Fibroblast of skin of scalp (primary cell): ENCODE measurements at places on chromosomes 7 and 10.

DNA sequence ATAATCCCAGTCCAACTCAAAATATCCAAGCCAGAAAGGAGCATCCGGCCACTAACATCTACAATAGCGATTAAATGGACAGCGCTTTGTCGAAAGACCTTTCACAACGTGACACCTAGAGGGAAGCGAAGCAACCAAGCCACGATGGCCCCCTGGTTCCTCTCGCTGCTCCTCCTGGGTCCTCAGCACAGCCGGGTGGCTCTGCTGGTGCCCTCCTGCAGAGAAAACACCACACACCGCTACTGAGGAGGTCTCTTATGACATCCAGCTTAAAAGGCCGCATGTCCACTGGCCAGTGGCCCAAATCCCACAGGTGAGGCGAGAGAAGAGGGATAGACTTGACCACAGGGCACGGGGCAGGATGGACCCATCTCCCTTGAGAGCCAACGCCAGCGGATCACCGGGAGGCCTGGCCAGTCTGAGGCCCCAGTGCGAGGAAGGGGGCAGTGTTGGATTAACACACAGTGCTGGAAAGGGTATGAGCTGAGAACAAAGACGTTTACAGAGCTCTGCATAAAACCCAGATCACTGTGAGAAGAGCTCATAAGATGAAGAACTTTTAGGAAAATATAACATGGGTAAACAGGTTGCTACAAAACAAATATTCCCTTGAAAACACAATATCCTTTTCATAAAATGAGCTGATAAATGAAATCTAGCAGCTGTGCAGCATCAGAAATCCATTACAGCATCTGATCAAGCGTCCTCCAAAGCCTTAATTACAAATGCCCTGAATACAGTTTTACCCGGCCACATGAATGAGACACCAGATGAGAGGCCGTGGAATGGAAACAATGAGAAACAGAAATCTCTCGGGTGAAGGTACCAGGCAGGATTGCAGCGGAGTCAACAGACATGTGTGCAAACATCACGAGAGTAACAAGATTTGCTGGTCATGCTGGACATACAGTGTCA is 236.7 kb downstream of the DIP2C start:
- DNase-seq, result peak; percentile 20

DNA sequence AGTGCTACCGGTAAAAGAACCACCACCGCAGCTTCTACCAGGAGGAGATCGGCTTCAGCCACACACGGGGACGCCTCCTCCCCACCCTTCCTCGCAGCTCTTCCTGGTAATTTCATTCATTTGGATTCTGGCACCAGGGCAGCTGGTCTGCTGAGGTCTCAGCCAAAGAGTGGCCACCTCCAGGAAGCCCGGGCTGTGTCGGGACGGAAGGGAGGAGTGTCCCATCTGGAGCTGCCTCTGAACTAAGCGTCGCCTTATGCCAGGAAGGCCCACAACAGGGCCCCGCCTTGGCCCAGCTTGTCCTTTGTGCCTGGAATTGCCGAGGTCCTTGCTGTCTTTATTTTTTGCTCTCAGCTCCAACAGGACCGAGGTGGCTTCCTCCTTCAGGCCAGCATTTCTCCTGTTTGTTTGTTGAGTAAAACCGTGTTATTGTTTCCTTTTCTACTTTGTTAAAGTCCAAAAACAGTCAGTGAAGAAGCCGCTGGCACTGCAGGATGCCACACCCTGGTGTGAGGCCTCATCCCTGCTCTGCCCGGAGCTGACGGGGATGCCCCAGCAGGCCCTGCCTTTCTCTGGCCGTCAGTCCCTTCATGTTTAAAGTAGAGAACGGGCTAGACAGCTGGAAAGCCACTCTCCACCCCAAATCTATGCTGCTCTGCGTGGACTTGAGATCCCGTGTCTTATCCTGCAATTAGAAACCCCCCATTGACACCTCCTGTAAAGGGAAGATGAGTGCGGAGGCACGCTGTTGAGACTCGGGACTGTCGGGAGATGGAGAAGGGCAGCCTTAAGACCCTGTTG is 24.5 kb upstream of the TTYH3 start:
- DNase-seq, result no peak

GRCh38 chr7:154960063-154960790 is 42.7 kb downstream of the PAXIP1 start:
- no peak for DNase-seq

- peak; percentile 36 for DNase-seq
Observed at GRCh38 chr10:32190890-32191491, 134.8 kb upstream of the KIF5B start.

- DNase-seq, result no peak
Observed at GRCh38 chr7:83984591-83984990, 210.0 kb downstream of the SEMA3A start.

- DNase-seq, result peak; percentile 84
Observed at GRCh38 chr10:113520690-113521474, 32.0 kb upstream of the HABP2 start.

DNA sequence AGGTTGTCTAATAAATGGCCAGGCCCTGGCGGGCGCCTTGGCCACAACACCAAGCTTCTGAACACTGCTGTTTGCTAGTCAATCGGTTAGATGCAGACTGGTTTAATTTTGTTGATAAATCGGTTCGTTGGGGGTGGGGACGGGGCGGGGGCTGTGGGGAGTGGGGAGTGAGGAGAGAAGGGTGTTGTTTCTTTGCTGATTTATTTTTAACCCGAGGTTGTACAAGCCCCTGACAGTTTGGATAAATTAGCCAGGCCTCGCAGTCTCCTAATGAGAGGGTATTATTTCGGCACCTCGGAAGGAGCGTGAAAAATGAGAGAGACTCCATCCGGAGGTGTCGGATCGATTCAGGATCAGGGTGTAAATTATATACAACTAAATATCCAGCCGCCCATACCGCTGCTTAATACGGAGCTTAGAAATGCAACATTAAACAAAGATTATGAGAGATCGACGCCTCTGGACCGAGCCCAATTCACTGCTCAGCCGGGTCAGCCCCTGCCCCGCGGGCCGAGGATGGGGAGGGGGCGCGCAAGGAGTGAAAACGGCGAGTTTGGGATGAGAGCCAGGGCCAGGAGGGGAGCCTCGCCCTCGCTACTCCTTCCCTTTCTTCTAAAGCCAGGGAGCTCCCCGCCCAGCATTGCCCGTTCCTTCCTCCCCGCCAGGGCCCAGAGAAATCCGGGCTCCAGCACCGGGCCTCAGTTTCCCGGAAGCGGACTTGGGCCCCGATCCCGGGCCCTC is 8.0 kb downstream of the UNCX start:
- DNase-seq, result no peak

- no peak for DNase-seq
Observed at GRCh38 chr10:117723343-117723742, 180.8 kb downstream of the EMX2 start.

- no peak for DNase-seq
Observed at GRCh38 chr7:98808751-98809460, 60.9 kb downstream of the TMEM130 start.

DNA sequence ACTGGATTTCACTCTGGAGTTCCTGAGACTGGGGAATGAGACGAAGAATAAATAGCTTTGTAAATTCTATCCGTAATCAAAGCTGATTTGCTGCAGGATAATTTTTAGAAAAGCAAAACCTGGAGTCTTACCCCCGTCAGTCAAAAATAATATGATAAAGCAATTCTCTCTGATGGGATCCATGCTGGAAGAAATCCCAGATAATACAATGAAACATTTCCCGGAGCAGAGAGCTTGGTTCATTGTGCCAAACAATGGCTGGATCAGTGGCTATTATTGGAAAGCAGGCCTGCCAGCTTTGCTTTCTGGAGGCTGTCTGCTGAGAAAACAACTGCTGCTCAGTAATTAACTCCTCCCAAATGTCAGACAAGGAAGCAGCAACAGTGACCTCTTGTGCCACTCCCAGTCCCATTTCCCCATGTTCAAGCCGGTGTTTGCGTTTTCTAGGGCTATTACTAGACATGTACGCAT is 609.4 kb upstream of the PCDH15 start:
- peak; percentile 43 for DNase-seq

- no peak for DNase-seq
Observed at GRCh38 chr10:124243702-124244121, 150.3 kb upstream of the CHST15 start.

GRCh38 chr7:33981671-33982424 is 76.5 kb downstream of the BMPER start:
- peak; percentile 83 for DNase-seq

DNA sequence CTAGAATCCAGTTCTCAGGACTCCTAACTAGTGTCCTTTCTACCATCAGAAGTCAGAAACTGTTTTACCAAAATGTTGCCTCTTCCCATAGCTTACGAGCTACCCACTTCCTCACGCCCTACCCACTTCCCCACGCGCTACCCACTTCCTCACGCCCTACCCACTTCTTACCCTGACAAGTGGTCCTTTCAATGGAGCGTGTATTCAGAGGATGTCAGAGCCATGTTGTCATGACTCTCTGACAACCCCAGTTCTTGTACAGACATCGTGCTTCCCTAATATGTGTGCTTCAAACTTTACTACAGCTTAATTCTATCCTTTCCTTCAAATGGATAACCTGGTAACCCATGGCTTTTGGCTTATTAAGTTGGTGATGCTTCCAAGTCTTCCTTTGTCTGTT is 84.8 kb upstream of the PHF14 start:
- no peak for DNase-seq

DNA sequence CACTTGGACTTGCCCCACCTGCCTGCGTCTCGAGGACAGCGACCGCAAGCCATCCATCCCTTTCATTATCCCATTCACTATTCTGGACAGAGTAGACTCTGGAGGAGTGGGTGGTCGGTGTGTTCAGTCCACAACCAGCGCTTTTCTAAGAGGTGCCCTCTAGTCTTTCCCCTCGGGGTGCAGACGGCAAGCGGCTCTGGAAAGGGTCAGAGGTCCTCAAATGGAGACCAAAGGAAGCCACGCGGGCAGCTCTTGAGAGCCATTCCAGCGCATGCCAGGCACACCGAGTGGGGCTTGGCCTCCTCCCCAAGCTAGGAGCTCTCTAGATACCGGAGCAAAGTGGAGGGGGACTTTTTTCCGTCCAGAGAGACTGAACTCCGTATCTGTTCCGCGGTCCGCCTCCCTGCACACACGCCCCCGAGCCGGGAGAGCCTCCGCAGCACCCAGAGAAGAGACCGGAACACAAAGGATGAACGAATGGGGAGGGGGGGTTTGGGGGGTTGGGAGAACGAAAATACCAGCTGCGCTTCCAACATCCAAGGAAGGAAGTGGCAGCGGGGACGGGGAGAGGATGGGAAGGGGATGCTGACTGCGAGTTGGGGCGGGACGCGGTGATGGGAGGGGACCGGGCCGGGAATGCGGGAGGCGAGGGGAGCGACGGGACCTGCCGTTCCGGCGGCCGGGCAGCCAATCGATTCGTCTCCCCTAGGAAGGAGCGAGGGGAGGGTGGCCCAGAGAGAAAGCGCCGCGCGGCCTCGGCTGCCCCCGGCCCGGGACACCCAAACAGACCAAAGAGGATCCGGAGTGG is 515 bp downstream of the GSDME start:
- peak; percentile 62 for DNase-seq

DNA sequence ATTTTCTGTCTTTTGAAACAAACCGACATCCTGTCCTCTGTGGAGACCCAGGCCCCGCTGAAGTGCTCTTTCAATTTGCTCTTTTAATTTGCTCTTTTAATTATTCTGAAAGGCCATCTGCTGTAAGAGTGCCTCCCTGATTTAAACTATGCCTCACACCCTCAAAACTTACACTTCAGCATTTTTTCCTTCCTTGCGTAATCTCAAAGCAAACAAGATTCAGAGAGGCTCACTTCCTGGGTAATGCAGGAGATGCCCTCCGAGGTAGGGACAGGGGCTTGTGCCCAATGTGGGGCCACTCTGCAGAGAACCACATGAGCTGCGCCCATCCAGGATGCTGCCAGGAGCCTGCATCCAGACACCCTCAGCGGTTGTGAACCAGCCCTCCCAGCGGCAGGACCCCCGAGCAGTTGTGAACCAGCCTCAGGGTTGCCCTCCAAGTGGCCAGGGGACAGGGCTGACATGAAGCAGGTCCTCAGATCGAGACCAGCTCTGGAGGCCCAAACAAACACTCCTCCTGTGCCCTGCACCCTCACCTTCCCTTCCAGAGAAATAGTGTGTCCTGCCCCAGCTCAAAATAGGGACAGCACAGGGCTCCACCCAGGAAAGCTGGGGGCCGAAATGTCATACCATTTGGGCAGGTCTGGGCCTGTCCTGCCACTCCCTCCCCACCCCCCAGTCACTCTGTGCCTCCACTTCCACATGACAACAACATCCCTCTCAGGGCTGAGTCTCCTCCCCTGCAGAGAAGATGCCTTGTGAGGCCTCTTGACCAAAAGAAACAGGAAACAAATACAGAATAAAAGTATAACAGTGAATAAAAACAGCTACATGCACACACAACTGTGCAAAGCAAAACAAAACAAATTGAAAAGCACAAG is 190.4 kb downstream of the PTPRN2 start:
- DNase-seq, result no peak

DNA sequence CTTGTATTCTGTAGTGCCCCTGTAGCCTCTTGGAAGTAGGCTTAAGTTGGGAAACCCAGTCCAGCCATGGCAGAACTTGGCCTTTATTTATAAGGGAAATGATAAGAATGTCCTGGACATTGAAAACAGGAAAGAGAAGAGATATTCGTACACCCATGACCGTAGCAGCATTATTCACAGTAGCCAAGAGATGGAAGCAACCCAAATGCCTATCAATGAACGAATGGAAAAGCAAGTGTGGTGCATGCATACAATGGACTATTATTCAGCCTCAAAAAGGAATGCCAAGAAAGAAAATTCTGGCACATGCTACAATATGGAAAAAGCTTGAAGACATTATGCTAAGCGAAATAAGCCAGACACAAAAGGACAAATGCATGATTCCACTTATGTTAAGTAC is 315.3 kb downstream of the CXCL12 start:
- DNase-seq, result no peak

DNA sequence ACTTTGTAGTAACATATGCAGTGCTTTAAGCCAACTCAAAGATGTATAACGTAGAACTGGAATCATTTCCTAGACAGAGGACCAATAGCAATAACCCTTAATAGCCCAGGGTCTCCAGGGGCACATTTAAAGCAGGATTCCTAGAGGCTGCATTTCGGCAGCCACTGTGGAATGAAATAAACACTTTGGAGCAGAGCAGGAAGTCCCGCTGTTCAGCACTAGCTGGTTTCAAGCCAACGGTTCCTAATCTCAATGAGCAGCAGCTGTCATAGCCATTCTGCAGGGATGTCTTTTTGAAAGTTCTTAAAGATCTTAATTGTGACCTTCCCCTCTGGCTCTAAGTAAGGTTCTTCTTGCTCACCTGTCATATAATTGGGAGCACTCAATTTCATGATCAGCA is 18.4 kb upstream of the MACROH2A2 start:
- DNase-seq, result peak; percentile 10

- no peak for DNase-seq
Observed at GRCh38 chr7:88205179-88205578, 14.7 kb downstream of the SRI start.

- no peak for DNase-seq
Observed at GRCh38 chr7:45716380-45717203, 142.4 kb downstream of the ADCY1 start.

DNA sequence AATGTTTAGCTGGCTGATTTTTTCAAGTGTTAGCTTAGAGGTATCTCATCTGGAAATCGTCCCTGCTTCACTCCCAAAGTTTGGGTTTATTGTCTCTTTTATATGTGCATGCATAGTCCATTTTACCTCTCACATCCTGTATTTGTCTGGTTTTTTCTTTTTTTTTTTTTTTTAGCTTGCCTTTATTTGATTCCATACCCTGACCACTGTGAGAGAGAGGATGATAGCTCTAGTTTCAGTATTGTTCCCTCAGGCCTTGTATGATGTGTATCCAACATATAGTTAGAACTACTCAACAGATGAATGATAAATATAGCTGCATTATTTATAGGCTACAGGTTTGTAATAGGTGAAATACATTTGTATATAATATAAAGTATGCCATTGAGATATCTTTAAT is 29.9 kb downstream of the PCGF5 start:
- DNase-seq, result no peak
